HFFc6 (cell line): ENCODE measurements at places on chromosomes 7 and 10.

DNA sequence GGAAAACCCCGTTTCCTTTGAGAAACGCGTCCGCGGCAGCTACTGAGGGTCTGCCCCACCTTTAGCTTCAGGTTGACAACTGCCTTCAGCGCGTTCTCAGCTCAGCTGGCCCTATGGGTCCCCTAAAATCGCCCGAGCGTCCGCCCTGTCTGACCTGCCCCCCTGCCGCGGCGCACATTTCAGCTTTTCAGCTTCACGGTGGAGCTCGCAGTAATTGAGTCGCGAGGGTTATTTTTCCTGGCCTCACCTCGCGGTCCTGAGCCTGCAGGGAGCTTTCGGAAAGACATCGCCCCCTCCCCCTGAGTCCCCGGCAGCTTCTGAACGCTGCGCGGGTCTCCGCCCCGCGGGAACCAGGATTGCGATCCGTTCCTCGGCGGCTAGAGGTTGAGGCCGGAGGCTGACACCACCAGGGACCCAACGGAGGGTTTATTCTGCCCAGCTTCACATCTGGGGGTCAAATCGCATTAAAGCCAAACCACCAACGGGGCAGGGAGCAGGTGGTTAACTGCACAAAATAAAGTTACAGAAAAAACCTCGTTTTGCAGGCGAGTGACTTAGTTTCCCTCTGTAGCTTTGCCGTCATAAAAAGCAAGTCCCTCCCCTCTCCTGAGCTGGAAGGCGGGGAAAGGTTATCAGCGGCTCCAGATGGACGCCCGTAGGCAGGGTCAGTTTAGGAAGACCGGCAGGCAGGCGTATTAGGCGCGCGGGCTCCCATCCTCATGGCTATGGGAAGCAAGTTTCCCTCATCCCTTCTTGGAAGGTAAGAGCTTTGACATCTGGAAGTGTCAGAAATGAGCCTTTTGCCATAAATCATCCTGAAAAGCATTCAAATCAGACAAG lies 11.0 kb downstream of the TWIST1 start:
- no peak for DNase-seq

GRCh38 chr7:18125476-18125875 lies 97.8 kb upstream of the PRPS1L1 start:
- DNase-seq = no peak

GRCh38 chr10:23469596-23470237 lies 30.8 kb downstream of the OTUD1 start:
- no peak for DNase-seq

- DNase-seq = peak; percentile 55
These were observed 5.1 kb upstream of the ITGB1 start for GRCh38 chr10:32963096-32963495.

DNA sequence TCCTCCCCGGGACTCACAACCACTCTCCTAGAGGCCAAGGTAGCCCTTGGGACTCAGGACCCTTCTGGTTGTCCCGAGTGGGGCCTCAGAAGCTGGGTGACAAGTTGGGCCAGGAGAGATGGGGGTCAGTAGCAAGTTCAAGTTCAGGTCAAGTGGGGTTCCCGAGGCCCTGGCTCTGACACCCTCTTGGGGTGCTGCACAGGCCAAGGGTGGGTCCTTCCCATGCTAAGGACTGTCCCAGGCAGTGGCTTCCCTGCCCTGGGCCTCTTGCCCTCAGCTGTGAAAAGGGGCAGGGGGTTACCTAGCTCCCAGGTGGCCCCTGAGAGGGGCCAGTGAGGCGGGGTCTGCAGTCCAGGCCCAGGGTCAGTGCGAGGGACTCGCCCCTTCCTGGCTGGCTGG lies 115.4 kb upstream of the TNRC18 start:
- DNase-seq = no peak

- no peak for DNase-seq
These were observed 14.9 kb upstream of the SLIT1 start for GRCh38 chr10:97200616-97201015.

DNA sequence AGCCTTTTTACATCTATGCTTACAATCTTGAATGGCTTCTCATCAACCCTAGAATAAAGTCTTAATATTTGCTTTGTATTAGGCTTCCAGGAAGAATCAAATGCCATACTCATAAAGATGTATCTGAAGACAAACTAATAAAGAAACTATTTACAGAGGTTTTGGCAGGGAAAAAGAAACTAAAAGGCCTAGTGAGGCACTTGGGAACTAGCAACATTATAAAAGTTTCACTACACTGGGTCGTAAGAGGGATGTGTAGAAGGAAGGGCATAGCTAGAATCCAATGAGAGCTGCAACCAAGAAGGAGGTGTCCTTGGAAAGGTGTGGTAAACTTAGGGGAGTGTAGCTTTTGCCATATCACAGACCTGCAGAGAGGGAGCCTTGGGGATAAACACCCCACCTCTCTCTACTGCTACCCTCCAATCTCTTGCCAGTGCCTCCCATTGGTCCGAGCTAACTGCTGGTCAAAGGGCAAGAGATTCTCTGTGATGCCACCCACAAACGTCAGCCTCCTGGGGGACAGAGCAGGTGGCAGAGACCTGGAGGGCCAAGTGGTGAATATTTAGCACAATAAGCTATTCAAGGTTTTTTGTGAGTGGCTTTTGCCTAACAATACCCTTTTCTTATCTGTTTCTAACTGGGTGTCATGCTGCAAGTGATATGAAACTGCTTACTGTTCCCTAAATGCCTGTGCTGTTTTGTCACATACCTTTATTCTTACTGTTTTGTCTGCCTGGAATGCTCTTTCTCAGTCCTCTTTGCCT lies 60.7 kb downstream of the CPED1 start:
- no peak for DNase-seq

- no peak for DNase-seq
These were observed 33.5 kb downstream of the RSBN1L start for GRCh38 chr7:77729574-77730348.

DNA sequence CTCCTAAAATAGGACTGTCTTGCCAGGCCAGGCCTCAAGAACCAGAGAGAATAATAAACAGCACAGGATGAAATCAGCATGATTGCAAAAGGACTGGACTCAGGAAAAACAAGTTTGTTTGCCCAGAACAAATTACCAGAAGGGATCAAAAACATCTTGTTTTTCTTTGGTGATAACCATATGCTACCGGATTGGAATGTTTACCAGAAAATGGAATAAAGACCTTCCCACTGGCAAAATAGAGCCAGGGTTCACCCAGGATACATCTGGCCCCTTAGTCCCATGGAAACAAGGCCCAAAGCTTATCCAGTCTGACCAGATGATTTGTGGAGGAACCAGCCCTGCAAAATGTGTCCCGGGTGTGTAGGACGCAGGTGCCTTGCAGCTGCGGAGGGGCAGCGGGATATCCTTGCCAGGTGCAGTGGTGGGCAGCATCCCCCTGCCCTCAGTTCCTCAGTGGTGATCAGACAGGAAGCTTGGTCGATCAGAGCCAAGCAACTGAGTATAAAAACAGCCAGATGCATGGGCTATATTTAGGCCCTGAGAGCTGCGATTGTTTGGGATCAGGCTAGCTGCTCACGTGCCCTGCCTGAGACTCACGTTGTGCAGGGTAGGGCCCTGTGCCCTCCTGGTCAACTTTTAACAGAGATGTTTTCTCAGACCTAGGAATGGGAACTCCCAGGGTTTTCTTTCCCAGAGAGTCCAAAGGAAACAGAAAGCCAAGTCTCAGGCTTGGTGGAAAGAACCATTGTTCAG lies 4.6 kb upstream of the ZNF22 start:
- DNase-seq = no peak

DNA sequence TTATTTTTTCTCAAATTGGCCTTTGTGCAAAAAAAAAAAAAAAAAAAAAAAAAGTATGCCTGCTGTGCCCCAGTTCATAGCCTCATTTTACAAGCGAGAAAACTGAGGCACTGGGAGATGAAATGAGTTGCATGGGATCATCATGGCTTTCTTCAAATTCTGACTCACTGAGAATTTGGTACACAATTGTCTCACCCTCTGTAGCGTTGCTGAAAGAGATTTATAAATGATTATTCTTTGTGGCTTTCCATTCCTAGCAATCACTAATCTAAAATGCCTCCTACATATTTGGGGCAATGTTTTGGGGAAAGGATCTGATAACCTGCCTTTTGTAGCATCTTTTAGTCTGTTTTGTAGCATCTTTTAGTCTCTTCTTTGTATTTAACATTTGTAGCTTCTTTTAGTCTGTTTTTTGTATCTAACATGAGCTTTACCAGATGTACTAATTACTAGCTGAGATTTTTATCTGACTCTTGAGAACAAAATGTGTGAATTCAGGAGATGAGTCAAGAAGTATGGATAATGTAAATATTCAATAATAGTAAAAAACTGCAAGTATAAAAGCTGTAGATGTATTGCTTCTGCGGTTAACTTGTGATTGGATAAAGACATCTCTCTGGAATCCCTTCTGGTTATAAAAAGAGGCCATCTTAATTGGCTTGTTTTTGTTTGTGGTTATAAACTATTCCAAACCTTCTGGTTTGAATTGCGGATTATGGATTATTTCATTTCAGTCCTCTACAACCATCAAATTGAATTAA lies 161.4 kb downstream of the ARID5B start:
- no peak for DNase-seq

- DNase-seq = peak; percentile 98
These were observed 20.5 kb upstream of the INPP5A start for GRCh38 chr10:132516771-132517725.

DNA sequence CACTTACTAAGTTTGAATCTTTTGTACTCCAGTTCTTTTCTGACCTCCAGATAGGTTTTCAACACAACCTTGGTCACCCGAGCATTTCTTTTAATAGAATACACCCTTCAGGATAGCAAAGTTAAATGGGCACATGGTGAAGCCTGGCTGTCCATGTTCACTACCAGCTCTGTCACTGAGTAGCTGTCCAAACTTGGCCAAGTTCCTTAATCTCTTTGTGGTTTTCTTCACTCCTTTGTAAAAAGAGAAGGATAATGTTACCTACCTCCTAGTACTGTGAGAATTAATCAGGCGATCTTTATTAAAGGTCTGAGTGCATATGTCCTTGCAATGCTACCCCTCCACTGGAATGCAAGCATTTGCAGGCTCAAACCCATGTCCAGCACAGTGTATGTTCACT lies 128.1 kb upstream of the PTPRZ1 start:
- DNase-seq = no peak

DNA sequence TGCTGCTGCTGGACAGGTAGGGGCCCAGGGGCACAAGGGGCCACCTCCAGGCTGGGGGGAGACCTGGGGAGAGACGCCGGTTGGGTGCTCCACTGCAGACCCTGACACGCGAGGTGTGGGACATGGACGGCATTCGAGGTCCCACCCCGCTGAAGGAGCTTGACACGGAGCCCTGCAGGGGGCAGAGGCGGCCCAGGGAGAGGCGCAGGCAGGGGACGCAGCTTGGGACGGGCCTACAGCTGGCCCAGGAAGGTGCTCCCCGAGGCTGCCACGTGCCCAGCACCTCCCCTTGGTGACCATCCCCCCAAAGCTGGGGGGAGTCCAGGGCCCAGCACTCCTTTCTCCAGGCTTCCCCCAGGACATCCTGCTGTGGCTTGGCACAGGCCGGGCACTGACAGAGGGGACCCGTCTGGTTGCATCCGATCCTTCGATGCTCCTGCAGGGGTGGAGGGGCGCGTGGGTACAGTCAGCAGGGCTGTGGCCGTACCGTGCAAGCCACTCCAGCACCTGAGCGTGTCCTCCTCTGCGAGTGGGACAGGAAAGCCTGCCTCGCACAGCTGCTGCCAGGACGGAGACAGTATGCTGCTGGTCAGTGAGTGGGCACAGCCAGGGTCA lies 174.4 kb downstream of the ELFN1 start:
- no peak for DNase-seq
